ENCODE measurements at places on chromosomes 16 and 17. TPM values are rescaled to one million over a fixed set of nuclear protein-coding genes. Genes with fewer than 3 reads are reported as not detected.

The SLC5A11 gene
- not detected for total RNA-seq

The TBC1D3C gene
- total RNA-seq = not detected

The SLC52A1 gene
- total RNA-seq = not detected

The CDH1 gene
- 34.3 TPM for total RNA-seq

Measured in tongue (tissue), 3 donors.